ENCODE measurements at places on chromosomes 1 and 21.

DNA sequence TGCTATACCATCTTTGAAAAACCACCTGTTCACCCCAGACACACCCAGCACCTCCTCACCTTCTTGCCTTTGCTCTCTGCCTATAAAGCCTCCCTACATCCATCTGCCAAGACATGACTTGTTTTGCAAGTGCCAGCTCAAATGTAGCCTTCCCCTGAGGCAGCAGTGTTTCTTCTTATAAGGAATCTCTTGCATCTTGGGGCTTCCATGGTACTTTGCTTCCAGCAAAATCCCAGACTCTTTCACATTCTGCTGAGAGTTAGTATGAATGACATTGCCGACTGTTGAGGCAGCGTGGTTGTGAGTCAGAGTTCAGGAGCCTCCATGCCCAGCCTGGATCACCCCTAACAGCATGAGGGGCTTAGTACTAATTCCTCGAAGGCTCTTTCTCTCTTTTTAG, 217.4 kb upstream of the RUNX1 start:
- H3K4me3 ChIP-seq: no peak overlapping the region
- DNase-seq: no peak
- no peaks in the 10 kb centered on the region for H3K4me1 ChIP-seq

DNA sequence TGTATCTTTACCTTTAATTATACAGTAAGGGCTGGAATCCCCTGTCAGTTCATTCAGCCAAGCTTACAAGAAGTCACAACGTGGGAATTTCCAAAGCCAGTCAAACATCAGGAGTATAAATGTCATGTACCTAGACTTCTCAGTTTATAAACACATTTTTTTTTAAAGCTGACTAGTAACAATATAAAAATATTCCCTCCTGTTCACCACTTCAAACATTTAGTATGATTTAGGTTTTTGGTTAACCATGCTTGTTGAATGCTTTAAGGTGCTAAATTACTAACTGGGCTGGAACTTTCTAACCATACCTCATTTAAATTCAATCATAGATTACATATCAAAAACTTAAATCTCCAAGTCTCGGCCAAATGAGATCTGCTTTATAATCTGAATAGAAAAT, 44.0 kb downstream of the JAK1 start:
- H3K27ac ChIP-seq: no peak overlapping the region
- no peaks in the 10 kb centered on the region for H3K27me3 ChIP-seq
- no peak for DNase-seq
- H3K4me3 ChIP-seq: no peak overlapping the region

DNA sequence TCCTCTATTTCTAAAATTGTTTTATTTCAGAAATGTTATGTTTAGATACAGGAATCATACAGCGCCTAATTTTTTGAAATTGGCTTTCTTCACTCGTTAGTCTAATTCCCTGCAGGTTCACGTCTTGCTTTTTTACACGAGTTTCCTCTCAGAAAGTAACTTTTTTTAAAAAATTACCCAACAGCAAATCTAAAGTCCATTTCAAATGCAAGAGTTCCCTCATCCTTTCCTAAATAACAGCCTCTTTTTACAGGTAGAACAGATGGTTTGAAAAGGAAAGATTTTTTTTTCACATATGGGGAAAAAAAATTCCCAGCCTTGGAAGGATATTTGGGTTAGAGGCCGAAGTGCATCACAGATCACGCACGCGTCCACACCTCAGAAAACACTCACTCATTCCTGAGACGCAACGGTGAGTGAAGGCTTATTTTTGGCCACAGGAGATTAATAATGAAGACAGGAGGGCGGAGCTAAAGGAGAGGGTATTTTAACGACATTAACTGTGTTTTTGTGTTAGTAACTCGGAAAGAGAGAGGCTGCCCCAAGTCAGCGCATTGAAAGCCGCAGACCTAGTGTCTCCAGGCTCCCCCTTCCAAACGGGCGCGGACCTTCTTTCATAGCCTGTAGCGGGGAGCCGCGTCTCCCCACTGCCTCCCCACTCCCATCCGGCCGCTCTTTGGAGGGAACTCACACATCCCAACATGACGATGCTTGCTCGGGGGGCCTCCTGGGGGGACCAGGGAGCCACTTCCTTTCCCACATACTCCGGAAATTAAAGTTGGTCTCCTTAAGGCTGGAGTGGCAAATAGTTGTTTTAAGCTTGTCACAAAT, 969 bp upstream of the RIPK4 start:
- H3K4me1 ChIP-seq: peaks cover 25% of the 10 kb centered on the region
- peaks cover 100% of the 10 kb centered on the region for H3K27me3 ChIP-seq
- peak overlapping the region; percentile 71 for H3K4me3 ChIP-seq

DNA sequence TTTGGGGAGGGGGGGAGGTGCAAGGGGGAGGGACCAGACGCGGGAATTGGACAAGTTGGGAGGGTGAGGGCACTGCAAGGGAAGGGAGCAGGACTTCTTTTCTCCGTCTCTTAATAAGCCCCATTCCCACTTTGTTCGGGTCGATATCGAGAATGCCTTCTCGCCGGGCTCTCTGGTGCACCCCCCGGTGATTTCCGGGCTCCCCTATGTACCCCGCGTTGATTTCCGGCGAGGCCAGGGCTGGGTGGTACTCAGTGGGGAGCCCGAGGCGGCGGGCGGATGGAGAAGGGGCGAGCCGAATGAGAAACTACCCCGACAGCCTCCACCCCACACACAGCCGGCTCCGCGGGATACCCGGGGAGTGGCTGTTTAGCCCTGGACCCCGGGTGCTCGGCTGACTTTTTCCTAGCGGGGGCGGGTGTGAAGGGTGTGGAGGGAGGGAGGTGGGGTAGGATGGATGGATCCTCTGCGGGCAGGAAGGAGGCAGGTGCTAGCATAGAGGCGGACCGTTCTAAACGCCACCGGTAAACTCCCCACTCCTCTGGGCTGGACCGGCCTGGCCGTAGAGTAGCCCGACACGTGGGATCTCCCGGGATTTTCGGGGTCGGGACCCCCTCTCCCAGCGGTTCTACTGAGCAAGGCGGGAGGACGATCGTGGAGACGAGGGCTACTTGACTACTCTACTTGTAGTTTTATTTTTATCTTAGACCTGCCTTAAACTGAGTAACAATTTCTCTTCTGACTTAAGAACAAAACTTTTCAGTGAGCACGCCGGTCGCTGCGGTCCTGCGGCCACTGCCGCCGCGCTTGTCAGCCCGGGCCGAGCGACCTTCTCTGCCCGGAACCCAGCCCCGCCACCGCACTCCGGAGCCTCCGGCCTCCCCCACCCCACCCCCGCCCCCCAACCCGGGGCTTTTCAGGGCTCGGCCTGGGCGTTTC, 1.0 kb downstream of the RNF220 start:
- H3K27ac ChIP-seq: peak overlapping the region; percentile 37
- DNase-seq: peak; percentile 50
- peaks cover 37% of the 10 kb centered on the region for H3K4me1 ChIP-seq
- peak overlapping the region; percentile 72 for H3K4me3 ChIP-seq
- H3K27me3 ChIP-seq: peaks cover 52% of the 10 kb centered on the region

GRCh38 chr1:181643631-181644030, 160.3 kb downstream of the CACNA1E start:
- H3K27ac ChIP-seq: no peak overlapping the region
- no peaks in the 10 kb centered on the region for H3K4me1 ChIP-seq
- peaks cover 20% of the 10 kb centered on the region for H3K27me3 ChIP-seq
